HT1080 (cell line): ENCODE measurements at places on chromosomes 1 and 21.

DNA sequence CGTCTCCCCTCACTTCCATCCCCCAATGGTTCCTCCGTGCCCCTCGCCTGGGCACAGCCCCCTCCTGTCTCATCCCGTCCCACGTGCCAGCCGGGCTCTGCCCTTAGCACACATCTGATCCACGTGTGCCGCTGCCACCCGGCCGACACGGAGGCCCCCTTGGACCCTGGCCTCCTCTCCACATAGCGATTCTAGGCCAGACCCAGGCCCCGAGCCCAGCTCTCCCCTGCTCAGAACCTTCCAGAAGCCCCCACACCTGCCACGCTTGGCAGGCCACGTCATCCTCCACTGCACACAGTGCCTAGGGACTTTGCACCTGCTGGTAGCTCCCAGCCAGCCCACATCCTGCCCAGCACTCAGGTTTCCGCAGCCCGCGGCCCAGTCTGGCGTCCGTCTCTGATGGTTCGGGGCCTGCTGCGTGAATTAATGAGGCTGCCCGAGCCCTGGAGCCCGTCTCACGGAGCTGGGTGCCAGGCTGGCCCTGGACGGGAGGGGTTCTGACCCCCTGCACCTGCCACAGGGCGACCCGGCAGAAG, 20.1 kb downstream of the PLCH2 start:
- DNase-seq: no peak

DNA sequence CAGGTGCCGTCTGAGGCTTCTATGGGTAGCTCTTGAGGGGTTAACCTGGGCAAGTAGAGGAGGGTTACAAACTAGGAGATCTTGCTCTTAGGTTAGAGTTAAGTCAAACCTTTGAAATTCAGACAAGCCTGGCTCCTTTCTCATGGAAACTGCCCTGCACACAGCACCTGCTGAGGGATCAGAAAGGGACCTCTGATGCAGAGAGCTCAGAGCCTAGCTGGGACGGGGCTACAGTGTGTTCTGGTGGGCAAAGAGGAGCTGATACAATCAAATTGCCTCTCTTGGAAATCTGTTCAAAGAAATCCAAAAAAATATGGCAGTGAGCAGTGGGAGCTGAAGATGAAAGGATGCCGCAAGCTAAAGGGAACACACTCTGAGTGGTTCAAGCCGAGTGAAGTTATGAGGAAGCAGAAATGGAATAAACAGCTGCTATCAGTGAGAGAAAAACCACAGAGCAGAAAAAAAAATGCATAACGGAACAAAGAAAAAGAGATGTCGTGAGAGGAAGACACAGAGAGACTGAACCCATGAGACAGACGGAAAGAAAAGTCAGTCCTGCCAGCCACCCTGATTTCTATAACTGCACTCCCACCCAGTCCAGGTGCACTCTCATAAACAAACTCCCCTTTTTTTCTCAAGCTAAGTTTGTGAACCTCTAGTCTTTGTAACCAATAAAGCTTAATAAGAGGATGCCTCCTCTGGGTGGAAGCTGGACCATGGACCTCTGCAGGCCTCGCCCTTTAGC, 26.6 kb downstream of the PAFAH2 start:
- DNase-seq: no peak

GRCh38 chr21:44761747-44762208, 39.8 kb downstream of the UBE2G2 start:
- DNase-seq: no peak

DNA sequence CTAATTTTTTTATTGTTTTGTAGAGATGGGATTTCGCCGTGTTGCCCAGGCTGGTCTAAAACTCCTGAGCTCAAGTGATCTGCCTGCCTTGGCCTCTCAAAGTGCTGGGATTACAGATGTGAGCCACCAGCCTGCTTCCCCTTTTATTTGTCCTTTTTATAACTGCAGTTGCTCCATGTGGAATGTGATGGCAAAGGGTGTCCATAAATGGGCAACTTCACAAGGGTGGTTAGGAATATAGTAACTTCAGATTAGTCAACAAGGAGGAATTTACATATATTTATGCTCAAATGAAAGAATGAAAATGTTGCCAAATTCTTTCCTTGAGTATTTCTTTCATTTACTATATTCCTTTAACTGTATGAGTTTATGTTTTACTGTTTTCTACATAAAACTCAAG, 182.9 kb downstream of the BACH1 start:
- no peak for DNase-seq

GRCh38 chr1:209383422-209383821, 200.1 kb upstream of the CAMK1G start:
- no peak for DNase-seq

GRCh38 chr1:172386046-172386445, 34.4 kb upstream of the C1orf105 start:
- DNase-seq: no peak

GRCh38 chr1:109395602-109396512, 1.9 kb downstream of the SORT1 start:
- DNase-seq: peak; percentile 52

DNA sequence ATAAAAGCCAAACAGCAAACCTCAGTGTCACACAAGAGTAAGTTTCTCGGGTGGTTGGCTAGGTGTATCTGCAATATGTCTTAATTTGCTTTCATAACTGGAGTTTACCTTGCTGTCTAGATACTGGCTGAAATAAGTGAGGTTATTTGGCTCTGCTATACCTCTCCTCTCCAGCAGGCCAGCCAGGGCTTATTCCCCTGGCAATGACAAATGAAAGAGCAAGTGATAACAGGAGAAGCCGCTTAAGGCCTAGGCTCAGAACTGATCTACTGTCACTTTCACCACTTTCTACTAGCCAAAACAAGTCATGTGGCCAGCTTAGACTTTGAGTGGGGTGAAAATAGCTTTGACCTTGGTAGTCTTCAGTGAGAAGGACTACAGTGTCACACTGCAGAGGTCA, 4.8 kb upstream of the RPE65 start:
- no peak for DNase-seq

DNA sequence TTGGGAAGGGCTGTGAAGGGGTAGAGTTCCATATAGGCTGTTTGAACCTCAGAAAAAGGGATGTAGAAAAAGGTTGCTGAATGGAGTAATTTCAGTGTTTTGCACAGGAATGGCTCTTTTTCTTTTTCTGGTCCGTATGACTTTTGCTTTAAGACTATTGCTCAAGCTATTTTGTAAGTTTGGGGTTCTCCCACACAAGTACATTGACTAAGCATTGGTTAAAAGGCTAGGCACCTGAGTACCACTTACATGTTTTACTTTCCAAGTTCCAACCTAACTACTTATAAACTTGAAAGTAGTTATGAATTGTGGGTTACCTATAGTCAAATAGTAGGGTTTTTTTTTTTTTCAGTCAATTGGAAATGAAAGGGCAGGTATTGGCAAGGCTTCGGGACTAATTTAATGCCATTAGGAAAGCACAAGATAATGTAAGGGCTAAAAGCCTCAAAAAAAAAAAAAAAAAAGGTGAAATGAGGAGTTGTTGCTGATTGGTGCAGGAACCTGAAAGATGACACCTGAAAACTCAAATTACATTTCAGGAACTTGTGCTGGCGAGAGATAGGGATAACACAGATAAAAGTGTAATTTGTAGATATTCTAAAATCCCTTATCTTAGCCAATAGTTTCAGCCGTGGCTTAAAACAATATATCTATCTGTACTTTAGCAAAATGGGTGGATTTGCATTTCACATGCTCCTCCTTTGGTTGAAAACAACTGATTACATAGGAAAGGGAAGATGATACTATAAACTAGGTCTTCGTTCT, 209.5 kb downstream of the RPS6KC1 start:
- no peak for DNase-seq

DNA sequence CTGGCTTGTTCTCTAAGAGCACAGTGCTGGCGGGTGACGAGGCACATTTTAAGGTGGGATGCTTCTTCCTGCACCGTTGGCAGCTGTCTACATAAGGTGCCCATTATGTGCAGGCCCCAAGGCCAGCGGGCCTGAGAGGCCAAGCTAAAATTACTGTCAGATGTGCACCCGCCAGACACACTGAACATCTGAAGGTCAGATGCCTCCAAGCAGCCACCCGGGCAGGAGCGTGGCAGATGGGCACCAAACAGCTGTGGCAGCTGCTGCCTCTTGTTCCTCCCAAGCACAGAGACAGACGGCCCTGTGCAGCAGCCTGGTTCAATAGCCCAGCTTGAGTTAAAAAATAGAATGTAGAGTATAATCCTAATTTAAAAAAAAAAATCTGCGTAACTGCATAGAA, 211.9 kb upstream of the EDN2 start:
- DNase-seq: no peak

- DNase-seq: no peak
Measured at GRCh38 chr1:161781995-161782394, 15.9 kb downstream of the ATF6 start.

DNA sequence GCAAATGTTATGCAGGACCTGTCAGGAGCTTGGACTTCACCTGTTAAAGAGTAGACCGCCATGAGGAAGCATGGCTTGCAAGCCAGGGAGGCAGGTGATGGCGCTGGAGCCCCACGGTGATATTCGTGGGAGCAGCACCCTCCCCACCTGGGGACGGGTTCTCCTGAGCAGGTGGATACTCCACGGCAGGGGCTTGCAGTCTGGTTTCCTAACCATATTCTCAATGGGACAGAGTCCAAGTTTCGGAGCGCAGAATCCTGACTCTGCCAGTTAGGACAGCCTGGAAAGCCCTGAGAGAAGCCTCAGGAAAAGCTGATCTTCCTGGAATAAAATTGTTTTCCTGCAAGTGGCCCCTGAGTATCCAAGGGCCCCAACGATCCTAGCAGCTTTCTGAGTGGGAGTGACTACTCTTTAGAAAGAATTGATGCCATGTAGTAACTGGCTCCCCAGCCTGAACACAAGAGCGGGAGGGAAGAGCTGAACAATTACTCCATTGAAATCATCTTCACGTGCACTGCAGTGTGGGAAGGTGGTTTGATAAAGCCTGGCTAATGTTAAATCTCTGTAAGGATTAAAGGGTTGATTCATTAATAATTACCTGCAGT, 146.3 kb upstream of the RAB4A start:
- no peak for DNase-seq

- no peak for DNase-seq
Measured at GRCh38 chr1:235158680-235159079, 2.4 kb downstream of the RBM34 start.

DNA sequence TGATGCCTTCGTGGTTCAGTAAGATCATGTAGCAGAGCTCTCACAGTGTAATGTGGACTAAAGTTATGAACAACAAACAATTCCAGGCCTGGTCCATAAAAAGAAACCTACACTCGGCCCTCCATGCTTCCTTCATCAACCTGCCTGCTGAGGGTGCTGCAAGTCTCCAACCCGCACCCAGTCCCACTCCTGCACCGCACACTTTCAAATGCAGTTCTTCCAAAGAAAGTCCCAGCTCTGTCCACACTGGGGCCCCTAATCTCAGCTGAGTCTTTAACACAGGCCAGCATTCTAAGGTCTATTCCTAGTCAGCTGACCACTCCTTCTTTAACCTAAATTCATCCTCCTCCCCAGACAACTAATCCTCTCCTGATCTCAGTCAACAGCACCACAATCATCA, 71.5 kb upstream of the NR5A2 start:
- no peak for DNase-seq

- DNase-seq: no peak
Measured at GRCh38 chr1:65479554-65480204, 59.2 kb downstream of the LEPR start.

DNA sequence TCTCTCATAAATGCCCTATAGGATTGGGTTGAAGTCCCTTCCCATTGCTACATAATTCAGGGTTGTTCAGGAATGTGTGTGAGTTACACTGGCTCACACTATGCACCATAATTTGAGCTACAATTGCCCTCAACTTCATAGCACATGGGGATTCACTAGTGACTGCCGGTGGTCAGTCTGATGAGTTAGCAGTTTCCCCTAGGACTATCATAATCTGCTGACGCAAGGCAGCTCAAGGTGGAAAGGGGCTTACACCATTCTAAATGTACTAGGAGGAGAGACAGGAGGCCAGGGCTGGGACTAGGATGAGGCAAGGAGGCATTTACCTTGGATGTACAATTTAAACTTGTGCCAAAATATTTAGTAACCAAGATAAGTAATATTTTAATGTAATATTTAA, 224.7 kb downstream of the GRIK1 start:
- no peak for DNase-seq

- peak; percentile 69 for DNase-seq
Measured at GRCh38 chr1:28602536-28603439, 10.7 kb downstream of the RAB42 start.

DNA sequence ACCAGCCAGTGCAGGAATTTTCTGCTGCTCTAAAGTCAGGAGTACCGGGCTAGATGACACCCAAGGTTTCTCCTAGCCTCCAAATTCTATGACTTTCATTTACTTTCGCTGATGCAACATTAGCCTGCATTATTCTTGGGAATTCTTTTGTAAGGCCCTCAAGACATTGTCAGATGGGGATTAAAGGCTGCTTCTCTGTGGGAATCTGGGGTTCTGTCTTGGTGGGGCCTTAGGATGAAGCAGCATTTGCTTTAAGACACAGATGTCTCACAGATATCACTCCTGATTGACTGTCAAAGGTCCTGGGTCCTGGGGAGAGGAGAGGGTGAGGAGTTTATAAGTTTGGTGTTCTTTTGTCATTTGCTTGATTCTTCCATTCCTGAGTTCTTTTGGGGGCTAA, 11.6 kb downstream of the PKP1 start:
- DNase-seq: no peak

DNA sequence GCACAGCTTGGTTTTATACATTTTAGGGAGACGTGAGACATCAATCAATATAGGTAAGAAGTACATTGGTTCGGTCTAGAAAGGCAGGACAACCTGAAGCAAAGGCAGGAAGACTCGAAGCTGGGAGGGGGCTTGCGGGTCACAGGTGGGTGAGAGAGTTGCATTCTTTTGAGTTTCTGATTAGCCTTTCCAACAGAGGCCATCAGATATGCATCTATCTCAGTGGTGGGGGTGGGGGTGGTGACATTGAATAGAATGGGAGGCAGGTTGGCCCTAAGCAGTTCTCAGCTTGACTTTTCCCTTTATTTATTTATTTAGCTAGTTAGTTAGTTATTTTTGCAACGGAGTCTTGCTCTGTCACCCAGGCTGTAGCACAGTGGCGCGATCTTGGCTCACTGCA, 85.6 kb downstream of the WDR4 start:
- no peak for DNase-seq

- DNase-seq: no peak
Measured at GRCh38 chr1:36866169-36866814, 168.0 kb downstream of the GRIK3 start.

DNA sequence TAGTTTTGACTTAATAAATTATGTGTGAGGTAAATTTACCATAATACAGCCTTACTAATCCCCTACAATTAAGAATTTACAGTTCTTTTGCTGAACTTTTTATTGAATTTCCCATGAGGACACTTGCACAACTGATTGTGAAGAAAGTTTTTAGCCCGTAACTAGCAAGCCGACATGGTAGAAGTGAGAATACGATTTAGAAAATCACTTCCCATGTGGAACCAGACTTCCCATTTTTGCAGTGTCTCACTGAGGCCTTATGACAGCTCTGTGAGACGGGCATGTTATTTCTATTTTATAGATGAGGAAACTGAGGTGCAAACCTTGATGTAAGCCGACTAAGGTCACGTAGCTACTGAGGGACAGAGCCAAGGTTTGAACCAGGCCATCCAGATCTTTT, 32.5 kb upstream of the LMO4 start:
- DNase-seq: no peak
